Trophoblast cell (in vitro differentiated cells and primary cell): ENCODE measurements at places on chromosomes 16 and 17.

- H3K36me3 ChIP-seq = peaks cover 6% of the 10 kb centered on the region
- H3K4me1 ChIP-seq = peaks cover 23% of the 10 kb centered on the region
- DNase-seq = peak; percentile 55
These were observed 68.7 kb downstream of the RAI1 start for GRCh38 chr17:17749921-17750320.

DNA sequence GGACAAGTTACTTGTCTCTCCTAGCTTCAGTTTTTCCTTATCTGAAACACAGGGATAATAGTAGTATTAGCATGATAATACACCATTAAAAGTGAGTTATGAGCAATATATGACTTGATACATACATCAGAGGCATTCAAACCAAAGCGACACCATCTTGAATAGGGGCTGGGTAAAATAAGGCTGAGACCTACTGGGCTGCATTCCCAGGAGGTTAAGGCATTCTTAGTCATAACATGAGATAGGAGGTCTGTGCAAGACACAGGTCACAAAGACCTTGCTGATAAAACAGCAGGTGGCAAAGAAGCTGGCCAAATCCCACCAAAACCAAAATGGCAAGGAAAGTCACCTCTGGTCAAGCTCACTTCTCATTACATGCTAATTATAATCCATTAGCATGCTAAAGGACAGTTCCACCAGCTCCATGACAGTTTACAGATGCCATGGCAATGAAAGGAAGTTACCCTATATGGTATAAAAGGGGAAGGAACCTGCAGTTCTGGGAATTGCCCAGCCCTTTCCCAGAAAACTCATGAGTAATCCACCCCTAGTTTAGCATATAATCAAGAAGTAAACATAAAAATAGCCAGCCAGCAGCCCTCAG, 37.2 kb upstream of the HS3ST3A1 start:
- no peak overlapping the region for H3K4me3 ChIP-seq
- DNase-seq = peak; percentile 60
- H3K27me3 ChIP-seq = no peaks in the 10 kb centered on the region
- no peaks in the 10 kb centered on the region for H3K36me3 ChIP-seq
- no peak overlapping the region for H3K27ac ChIP-seq
- H3K4me1 ChIP-seq = no peaks in the 10 kb centered on the region

- no peaks in the 10 kb centered on the region for H3K27me3 ChIP-seq
- no peak for DNase-seq
- H3K27ac ChIP-seq = no peak overlapping the region
- peaks cover 65% of the 10 kb centered on the region for H3K36me3 ChIP-seq
- H3K4me1 ChIP-seq = no peaks in the 10 kb centered on the region
These were observed 16.2 kb downstream of the LUC7L start for GRCh38 chr16:212999-213398.

DNA sequence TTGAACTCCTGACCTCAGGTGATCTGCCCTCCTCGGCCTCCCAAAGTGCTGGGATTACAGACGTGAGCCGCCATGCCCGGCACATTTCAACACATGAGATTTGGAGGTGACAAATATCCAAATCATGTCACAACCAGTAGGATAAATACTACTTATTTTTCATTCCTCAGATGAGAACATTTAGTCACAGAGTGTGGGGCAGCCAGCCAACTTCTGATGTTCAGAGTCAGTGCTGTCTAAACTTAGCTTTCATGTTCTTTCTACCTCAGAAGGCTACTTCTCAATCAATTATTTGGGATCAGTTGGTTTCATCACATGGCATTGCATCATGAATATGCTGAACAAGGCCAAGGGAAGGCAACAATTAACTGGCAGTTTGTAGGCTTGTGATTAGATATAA, 134.5 kb downstream of the CDH13 start:
- DNase-seq = no peak
- H3K4me1 ChIP-seq = no peaks in the 10 kb centered on the region
- no peaks in the 10 kb centered on the region for H3K27me3 ChIP-seq
- no peaks in the 10 kb centered on the region for H3K36me3 ChIP-seq
- no peak overlapping the region for H3K27ac ChIP-seq
- no peak overlapping the region for H3K4me3 ChIP-seq
